ENCODE measurements at places on chromosomes 3 and 15.

- peak; percentile 59 for DNase-seq
Observed at GRCh38 chr3:102258666-102259227, 176.1 kb upstream of the ZPLD1 start.

- peak; percentile 75 for DNase-seq
Observed at GRCh38 chr3:100833483-100833882, 124.2 kb downstream of the TFG start.

- no peak for DNase-seq
Observed at GRCh38 chr15:99371180-99372103, 120.2 kb downstream of the LRRC28 start.

- DNase-seq, result no peak
Observed at GRCh38 chr3:195224156-195224979, 46.6 kb downstream of the XXYLT1 start.

DNA sequence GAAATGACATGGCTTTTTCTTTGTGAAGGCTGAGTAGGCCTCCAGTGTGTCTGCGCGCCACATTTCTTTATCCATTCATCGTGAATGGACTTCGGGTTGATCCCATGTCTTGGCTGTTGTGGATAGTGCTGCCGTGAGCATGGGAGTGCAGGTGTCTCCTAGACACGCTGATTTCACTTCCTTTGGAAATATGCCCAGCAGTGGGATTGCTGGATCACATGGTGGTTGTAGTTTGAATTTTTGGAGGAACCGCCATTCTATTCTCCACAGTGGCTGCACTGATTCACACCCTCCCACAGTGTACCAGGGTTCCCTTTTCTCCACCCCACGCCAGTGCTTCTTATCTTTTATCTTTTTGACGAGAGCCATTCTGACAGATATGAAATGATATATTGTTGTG lies 171.7 kb downstream of the NSMCE3 start:
- DNase-seq, result no peak

- no peak for DNase-seq
Observed at GRCh38 chr3:142285083-142285517, 59.7 kb upstream of the GK5 start.

- DNase-seq, result peak; percentile 26
Observed at GRCh38 chr15:89551550-89551949, 23.7 kb upstream of the TICRR start.

DNA sequence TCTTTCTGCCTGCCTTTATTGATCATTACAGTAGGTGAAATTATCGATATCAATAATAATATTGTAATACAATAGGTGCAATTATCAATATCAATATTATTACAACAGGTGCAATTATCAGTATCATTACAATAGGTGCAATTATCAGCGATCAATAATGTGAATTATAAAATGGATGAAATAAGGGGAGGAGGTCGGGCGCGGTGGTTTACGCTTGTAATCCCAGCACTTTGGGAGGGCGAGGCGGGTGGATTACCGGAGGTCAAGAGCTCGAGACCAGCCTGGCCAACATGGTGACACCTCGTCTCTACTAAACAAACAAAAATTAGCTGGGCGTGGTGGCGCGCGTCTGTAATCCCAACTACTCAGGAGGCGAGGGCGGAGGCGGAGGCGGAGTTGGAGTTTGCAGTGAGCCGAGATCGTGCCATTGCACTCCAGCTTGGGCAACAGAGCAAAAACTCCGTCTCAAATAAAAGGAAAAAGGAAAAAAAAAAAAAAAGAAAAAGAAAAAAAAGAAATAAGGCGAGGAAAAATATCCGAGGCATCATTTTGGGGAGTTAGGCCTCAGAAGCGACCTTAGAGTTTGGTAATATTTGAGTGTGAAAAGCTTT lies 611 bp upstream of the BNIP2 start:
- DNase-seq, result peak; percentile 78

DNA sequence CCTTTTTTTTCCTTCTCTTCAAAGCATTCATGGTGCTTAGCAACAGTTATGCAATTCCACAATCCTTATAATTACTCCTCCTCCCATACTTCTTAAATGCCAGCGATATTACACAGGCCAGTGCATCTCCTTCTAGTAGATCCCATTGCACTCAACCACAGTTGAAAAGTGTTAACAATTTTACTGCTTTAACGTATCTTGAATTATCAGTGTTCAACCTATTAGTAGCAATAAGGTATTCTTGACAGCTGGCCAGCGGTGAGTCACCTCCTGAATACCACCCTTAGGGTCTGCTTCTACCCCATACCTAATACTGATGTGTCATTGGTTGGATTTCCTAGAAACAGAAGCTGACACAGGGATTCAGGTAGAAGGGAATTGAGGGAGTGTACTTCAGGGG lies 24.0 kb upstream of the TEX9 start:
- no peak for DNase-seq

DNA sequence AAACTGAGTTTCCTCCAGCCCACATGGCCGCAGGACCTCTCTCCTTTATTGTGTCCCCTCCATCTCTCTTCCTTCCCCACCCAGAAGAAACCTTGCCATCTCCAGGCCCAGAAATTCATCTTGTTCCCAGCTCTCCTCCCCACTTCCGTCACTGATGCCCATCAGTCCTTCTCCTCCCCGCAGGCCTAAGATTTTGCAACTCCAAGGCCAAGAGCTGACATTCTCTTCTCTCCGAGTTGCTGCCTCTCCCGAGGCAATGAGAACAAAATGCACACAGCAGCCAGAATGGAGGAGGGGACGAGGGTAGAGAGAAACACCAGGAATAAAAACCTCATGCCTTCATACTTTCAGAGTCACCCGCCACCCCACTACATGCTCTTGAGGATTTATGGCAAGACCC lies 526.5 kb upstream of the PROK2 start:
- DNase-seq, result no peak

DNA sequence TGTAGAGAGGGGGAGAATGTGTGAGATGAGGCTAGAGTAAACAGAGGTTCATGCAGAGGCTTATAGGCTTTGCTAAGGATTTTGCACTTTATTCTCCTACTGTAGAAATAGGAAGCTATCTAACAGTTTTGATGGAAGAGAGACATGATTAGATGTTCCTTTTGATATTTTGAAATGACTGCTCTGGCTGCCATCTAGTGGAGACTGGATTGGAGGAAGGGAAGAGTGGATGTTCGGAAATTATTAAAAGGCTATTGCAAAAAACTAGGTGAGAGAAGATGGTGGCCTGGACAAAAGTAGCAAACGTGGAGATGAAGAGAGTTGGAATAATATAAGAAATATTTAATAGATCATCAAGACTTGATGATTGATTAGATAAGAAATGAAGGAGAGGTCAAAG lies 42.2 kb downstream of the SYN2 start:
- peak; percentile 52 for DNase-seq

GRCh38 chr3:83453056-83453455 lies 1505.7 kb upstream of the CADM2 start:
- DNase-seq, result no peak

- DNase-seq, result peak; percentile 92
Observed at GRCh38 chr15:60371175-60372051, 26.4 kb downstream of the ANXA2 start.

- no peak for DNase-seq
Observed at GRCh38 chr15:34851007-34851406, 55.7 kb upstream of the ACTC1 start.

DNA sequence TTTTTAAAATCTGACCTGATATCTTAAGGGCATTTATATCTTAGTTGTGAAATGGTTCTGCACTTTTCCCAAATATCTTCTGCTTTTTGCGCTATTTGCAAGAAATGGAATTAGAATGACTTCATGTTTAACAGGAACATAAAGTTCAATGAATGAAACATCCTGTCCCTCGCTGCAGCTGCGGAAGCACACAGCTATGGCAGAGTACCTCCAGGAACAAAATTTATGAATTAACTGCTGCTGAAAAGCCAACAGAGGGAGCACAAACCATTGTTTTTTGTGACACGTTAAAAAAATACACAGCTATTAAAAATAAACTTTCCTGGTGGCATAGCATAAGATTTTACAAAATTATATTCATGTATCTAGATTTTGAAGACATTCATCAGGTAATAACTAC lies 404.4 kb upstream of the MDFIC2 start:
- DNase-seq, result peak; percentile 55

GRCh38 chr15:80801891-80802680 lies 22.9 kb downstream of the CEMIP start:
- DNase-seq, result no peak

DNA sequence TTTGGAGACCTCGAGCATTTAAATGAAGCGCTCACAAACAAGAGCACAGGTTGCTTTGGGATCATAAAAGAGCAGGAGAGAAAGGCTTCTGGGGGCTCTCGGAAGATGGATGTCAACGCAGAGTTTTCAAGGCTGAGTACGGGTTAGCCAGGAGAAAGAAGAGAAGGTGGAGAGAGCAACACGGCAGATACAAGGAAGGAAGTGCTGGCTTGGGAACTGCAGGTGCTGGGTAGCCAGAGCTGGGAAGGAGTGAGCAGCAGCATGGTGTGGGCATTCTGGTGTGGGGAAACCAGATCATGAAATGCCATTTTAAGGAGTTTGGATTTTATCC lies 580 bp upstream of the RUBCN start:
- no peak for DNase-seq

- DNase-seq, result no peak
Observed at GRCh38 chr3:181267312-181267711, 277.8 kb upstream of the DNAJC19 start.

GRCh38 chr3:57556459-57557084 lies 498 bp downstream of the PDE12 start:
- DNase-seq, result no peak

DNA sequence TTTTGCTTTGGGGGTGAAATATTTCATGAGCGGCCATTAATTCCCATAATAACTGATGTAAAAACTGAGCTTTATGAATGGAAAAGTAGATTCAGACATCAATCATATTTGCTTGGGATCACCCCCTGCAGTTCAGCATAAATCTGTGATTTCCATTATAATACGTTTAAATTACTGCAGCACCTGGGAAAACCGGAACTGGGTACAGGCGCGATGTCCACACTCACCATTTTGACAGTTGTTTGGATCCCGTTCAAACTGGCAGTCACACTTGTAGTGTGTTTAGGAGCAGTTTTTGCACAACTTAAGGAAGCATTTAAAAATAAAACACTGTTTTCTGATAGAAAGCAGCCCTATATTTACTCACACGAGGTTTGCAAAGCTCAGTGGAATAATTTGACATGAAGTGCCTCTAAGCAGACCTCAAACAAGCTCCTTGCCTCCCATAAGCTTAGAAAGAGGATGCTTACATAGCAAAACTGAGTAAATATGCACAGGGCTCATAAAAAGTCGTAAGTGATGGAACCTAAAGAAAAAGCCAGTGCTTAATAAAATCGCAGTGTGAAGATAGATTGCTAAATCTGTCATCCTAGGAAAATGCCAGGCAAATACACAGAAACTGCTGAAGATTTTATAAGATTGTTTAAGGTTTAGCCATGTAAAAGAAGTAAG lies 377.6 kb downstream of the PTPRG start:
- no peak for DNase-seq

GRCh38 chr15:77670558-77671361 lies 38.0 kb upstream of the LINGO1 start:
- no peak for DNase-seq

DNA sequence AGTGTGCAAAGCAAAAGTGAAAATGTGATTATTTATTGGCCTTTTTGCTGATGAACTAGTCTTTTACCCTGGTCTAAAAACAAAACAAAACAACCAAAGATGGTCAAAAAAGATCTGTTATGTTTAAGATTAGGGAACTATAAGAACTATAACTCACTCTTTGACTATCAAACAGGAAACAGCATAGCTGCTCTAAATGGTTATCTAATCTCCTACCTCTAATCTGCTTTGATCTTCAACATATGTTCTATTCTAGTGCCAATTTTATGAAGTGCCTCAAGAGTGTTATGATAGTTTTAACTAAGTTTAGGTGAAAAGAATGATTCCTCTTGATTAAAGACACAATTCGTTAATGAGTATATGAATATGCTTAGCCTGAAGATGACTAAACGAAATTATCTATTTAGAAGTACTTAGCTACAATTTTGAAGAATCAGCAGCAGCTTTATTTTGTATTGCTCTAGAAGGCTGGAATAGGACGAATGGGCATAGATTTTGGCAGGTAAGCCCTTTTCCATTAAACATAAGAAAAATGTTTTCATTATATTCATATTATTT lies 46.0 kb downstream of the SETD2 start:
- no peak for DNase-seq

GRCh38 chr3:184184546-184185230 lies 1.3 kb upstream of the ABCF3 start:
- no peak for DNase-seq
